ENCODE measurements at places on chromosomes 13 and 19.

DNA sequence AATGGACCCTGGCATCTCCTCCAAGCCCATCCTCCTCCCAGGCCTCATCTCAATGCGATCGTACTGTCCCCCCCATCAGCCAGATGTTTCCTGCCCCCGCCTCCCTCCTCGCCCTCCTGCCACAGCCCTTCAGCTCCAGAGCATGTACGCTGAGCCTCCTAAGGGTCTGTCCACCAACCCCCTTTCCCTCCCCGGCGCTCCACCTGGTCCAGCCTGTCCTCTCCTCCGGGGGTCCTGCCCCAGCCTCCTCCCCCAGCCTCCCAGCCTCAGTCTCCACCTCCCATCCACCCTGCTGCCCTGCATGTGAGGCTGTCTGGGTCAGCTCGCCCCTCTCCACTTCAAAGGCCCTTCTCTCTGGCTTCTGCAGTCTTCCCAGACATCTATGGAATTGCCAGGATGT lies 4.5 kb downstream of the SIRT2 start:
- DNase-seq = no peak

GRCh38 chr13:25946321-25946720 lies 105.5 kb downstream of the SHISA2 start:
- no peak for DNase-seq

GRCh38 chr19:30082168-30082567 lies 140.1 kb downstream of the URI1 start:
- DNase-seq = no peak

- no peak for DNase-seq
Measured at GRCh38 chr19:7528522-7529245, 6.3 kb downstream of the MCOLN1 start.

GRCh38 chr13:41222259-41222852 lies 28.0 kb upstream of the KBTBD7 start:
- peak; percentile 46 for DNase-seq

DNA sequence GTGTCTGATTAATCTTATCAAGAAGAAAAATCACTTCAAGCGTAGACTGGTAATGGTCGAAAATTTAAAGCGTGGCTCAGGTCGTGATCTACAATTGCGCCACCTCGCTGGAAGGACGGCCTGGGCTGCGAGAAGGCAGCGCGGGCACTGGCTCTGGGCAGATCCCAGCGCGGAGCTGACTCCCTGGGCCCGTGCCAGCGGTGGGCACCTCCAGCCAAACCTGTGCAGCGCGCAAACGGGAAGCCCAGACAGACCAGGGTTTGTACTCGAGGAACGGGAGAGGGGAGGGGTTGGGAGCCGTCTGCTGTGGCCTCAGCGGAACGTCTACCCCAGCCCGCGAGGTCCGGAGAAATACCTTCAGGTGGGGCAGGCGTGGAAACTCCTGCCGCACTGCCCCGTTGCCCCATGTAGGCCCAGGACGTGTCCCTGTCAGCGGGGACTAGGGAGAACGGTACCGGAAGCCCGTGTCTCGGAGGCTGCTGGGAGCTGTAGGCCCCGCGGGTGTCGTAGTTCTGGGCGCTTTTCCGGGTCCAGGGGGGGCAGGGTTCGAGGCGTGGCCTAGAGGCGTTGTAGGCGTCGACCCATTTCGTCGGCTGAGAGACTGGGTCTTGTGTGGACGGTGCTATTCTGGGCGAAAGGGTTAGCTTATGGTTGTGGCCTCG lies 21.1 kb downstream of the ZNF274 start:
- DNase-seq = no peak

DNA sequence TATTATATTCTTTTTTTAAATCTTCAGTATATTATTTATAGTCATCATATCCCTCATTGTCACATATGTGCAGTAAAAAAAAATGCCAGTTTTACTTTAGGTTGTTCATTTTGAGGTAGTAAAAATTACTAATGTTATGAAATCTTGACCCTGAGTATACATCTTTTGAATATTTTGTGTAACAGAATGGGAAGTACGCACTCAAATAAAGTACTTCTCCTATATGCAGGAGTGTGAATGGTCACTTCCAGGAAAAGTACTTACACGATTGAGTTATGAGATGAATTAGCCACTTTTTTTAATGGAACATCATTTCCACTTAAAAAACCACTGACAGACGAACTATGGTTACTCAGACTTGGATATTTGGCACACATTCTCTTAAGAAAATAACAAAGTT lies 58.5 kb downstream of the C13orf42 start:
- no peak for DNase-seq

GRCh38 chr13:74070513-74070912 lies 63.7 kb downstream of the KLF12 start:
- DNase-seq = no peak
